ENCODE measurements at places on chromosomes 2 and 18. TPM values are rescaled to one million over a fixed set of nuclear protein-coding genes. Genes with fewer than 3 reads are reported as not detected.

- no peak for DNase-seq
These were observed 160.8 kb downstream of the PMAIP1 start for GRCh38 chr18:60060578-60060977.

The KCNG2 gene
- total RNA-seq: not detected

The FOXI3 gene
- not detected for total RNA-seq

The EGR4 gene
- total RNA-seq: not detected

The SLC5A7 gene
- total RNA-seq: not detected
